ENCODE measurements at places on chromosomes 2 and 18.

DNA sequence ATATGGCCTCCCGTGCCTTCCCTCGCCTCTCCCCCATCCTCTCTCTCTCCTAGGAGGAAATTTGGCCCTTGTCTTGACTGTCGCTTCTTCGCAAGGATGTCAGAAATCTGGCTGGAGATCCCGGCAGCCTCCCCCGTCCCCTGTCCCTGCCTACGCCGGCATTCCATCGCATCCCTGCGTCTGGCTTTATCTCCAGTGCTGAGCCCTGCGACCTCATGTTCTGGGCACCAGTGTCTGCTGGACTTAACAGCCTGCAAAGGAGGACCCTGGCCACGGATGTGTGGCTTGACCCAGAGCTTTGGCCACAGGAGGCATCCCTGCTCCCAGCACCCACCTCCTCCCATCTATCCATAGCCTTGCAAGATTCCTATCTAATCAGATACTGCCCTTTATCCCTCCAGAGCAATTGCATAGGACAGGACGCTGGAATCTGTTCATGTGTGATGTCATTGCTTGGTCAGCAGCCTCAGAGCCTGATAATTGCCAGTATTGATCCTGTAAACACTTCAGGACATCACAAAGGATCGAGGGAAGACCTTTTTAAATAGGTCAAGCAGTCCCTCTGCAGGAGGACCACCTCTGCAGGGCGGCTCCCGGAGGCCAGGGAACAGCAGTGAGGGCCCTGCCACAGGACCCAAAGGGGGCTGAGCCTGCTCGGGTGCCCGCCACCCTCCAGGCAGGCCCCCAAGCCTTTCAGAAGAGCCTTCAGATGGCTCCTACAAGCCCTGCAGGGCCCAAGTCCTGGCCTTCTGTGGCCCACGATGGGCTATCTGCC, 168.2 kb downstream of the TWIST2 start:
- DNase-seq, result no peak

DNA sequence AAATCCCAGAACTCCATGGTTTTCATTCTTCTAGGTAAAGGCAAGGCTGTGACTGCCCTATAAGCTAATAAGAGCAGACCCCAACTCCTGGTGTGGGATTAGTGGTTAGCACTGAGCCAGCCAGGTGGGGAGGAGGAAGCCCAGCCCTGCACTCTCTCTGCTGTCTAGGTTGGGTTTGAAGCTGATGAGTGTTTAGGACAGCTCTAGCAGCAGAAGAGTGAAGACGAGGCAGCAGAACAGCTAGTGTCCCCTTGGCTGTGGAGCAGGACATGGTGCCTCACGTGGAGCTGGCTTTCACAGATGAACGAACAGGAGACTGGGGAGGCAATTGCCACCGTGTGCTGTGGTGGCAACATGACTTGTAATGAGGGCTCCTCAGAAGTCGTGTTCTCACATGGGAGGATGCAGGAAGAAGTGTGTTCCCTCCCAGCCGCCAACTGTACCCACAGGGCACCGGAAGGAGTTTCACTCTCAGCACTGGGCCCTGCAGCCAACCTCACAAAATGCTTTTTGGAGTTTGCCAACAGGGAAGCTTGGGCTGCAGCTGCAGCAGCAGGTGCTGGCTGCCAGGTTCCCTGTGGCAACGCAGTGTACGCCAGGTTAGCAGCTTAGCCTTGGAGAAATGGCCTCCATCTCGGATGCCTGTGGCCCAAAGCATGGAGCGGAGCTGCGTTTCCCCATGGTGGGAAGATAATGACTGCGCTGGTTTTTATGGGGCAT, 328.2 kb downstream of the SETBP1 start:
- no peak for DNase-seq

DNA sequence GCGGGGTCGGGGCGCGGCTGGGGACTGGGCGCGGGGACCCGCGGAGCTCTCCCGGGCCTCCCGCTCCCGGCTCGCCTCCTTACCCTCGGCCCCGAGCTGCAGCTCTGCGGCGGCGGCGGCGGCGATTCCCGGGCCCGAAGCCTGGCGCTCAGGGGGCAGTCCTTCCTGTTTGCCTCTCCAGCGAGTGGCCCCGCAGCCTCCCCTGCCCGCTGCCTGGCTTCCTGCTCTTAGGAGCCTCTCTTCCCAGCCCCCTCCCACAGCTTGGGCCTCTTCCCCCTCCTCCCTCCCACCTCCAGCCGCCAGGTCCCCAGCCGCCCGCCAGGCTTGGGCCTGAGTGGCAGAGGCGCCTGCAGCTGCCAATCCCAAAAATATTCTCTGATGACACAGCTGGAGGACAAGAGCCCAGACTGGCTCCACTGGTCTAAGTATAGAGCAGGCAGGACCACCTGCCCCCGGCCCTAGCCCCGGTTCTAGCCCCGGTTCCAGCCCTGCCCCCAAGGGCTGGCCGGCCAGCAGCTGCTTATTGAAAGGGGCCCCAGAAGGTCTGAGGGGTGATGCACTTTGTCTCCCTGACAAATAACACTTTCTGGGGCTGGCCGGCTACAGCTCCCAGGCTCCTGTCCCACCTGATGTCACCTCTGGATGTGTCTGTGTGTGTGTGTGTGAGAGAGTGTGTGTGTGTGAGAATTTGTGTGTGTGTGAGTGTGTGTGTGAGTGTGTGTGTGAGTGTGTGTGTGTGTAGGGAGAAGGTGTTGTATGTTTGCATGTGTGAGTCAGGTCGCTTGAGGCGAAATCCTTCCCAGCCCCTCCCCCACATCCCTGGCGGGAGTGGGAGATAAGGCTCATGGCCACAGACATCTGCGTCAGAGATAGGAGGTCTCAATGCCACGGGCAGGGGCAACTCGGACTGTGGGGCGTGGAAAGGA, at the start of gene OBSL1:
TSS of gene OBSL1 (minus strand) at position 229 of the 926 bp plus-strand sequence. CDS start 307 bp downstream, outside the sequence.
- DNase-seq, result peak; percentile 85

DNA sequence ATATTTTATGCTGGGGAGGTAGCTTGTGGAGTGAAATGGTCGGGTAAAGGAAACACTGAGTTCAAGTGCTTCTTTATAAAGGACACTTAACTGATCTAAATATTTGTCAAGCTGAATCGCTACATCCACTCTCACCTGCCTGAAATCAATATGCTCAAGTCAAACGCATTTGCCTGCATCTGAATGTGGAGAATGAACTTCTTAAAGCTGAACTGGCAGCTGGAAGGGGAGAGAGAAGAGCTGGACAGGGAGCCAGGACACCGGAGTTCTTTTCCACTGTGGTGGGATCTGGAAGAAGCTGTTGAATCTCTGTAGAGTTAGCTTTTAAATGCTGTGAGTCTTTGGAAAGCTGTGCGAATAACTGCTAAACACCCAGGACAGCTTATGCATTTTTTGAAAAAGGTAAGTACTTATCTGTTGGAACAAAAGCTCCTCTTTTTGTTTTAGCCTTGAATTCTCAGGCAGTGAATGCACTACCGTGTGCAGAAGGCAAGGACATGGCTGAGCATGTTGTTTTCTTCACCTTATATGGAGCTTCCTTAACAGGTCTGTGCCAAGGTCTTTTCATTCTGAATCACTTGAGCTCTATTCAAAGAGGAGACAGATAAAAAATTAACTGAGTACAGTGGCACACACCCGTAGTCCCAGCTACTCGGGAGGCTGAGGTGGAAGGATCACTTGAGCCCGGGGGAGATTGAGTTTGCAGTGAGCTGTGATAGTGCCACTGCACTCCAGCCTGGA, 74.2 kb upstream of the KLF7 start:
- DNase-seq, result no peak

DNA sequence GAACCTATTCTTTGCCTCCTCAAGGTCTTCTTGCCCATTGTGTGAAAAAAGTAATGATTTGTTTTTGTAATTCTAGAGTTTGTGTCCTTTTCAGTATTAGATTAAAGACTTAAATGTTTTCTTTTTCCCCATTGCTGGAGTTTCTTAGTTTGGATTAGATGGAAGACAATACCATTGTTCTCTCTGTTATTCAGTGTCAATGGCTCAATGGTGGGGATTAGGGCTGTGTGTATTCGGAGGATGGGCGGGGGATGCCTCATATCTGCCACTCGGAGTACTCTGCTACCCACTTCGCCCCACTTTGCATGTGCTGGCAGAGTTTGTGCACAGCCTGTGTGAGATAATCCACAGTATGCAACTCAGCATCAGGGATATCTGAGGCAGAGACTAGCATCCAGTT, 90.1 kb downstream of the KLHL29 start:
- DNase-seq, result no peak

DNA sequence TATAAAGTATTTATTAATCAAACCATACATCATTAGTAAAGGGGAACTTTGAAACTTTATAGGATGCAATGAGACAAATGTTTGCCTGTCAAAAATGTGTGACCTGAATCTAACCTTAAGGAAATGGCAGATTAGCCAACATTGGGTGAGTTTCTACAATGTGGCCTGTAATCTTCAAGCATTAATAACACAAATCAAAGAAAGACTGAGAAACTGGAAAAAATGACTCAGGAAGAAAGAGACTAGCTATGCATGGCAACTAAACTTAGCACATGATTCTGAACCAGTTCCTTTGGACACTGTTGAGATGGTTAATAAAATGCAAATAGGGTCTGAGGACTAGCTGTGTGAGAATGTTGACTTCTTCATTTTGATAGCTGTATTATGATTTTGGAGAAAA, 628.6 kb upstream of the ID2 start:
- DNase-seq, result no peak

- no peak for DNase-seq
These were observed 62.2 kb upstream of the DCC start for GRCh38 chr18:52277785-52278184.

DNA sequence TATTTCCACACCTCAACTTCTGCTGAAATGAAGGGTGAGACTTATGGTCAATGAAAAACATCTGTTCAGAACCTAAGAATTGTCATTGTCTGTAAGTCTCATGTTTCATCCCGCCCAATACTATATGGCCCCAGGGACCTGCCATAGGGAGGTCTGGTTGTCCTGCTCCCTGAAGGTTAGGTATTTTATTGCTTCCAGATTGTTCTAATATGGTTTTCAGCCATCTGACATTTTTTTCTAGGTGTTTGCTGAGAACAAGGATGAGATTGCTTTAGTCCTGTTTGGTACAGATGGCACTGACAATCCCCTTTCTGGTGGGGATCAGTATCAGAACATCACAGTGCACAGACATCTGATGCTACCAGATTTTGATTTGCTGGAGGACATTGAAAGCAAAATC, 7.3 kb downstream of the XRCC5 start:
- no peak for DNase-seq

- DNase-seq, result no peak
These were observed 303.5 kb downstream of the HRH4 start for GRCh38 chr18:24763765-24764513.

DNA sequence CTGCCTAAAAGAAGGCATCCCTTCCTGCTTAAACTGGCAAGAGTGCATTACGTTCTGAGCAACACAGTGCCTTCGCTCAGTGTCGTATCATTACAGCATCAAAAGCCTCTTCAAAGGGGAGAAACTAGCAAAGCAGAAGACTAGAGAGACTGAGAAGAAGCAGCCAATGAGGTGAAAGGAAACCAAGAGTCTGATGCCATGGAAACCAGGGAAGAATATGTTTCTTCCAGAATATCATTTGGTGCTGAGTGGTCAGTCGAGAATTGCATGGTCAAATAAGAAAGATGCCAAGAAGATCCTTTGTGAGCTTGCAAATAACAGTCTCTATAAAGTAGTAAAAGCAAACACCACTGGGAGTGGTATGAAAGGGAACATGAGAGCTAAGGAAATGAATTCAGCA, 312.1 kb upstream of the CHST9 start:
- no peak for DNase-seq

GRCh38 chr2:196335221-196335634, 163.8 kb upstream of the STK17B start:
- no peak for DNase-seq

GRCh38 chr2:118223992-118224894, 136.0 kb downstream of the INSIG2 start:
- DNase-seq, result no peak

GRCh38 chr2:73176881-73177644, 25.3 kb upstream of the NOTO start:
- peak; percentile 76 for DNase-seq

DNA sequence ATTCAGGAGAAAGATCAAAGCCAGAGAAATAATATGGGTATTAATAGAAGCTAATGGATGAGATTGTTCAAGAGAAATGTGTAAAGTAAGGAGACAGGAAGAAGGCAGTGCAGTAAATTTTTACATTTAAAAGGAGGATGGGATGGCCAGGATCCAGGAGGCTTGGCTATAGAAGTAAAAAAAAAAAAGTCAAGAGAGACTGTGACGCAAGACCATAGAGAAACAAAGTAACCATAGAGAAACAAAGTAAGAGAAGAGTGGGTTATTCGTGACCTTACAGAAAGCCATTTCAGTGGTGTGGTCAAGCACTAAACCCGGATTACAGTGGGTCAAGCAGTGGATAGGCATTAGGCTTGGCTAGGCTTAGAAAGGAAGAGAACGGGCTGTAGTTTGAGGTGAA, 10.5 kb upstream of the FAM171B start:
- DNase-seq, result no peak

DNA sequence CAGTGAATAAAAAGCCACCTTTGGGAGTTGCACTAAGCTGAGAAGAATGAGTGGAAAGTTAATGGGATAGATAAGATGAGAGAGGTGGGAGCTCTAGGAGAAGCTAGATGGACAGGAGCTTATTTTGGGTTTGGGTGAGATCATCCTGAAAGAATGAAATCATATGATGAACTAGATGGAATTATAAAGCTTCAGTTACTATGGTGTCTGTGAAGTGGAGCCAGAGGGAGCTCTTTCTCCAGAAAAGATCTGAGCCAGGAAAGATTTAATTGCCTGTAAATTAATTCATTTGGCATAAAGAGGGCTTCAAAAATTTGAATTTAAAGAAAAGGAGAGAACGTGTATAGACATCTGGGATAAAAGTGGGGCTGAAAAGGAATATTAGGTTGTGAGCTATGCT, 10.3 kb downstream of the DNAH6 start:
- no peak for DNase-seq

DNA sequence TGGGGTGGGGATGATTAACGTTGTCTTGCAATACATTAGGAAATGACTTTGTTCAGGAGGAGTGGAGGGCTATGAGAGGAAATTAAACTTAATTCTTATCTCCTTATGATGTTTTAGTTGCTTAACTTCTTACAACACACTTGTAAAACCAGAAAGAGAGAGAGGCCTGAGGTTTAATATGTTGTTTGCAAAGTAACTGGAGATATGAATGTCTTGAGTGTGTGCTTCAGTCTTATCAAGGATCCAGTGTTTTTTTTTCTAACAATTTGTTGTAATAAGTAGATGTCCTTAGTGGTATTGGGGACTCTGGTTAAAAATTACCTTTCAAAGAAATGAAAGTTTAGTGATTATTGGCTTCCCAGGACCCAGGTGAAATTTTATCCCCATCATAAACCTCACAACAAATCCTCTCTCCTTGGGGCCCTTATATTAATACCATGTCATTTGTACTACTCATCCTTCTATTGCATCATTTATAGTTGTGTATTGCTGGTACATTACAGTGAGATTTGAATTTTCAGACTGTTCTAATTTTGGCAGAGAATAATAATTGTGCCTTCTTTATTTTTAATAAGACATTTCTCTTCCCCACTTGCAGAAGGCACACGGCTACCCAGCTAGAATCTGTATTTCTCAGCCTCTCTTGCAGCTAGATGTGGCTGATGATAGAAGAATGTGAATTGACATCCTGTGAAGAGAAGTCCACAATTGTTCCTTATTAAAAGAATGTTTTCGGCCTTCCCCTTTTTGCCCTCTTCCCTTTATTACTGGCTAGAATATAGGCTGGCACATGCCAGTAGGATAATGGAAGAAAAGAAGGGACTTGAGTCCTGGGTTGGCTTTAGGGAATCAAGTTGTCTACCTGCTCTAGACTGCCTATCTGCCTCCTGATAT, 91.9 kb upstream of the CXCR4 start:
- DNase-seq, result no peak

Data from NCI-H1105 (cell line).